Stimulated activated naive CD4-positive, alpha-beta T cell (primary cell): ENCODE measurements at places on chromosomes 11 and 22.

DNA sequence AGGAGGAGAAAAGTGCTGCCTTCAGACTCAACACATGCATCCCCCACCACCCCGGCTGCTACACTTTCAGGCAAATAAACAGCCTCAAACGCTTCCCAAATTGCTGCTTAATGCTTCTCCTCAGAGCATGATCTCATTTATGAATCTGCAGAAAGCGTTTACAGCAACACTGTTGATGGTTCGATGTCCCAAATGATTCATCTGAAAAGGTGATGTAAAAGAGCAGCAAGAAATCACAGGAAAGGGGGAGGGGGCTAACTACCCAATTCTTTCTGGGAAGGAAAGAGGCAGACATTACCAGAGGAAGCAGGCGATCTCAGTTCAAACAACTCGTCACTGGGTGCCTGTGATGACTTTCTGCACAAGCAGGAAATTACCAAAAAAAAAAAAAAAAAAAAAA lies 119.6 kb downstream of the TENM4 start:
- DNase-seq: no peak

DNA sequence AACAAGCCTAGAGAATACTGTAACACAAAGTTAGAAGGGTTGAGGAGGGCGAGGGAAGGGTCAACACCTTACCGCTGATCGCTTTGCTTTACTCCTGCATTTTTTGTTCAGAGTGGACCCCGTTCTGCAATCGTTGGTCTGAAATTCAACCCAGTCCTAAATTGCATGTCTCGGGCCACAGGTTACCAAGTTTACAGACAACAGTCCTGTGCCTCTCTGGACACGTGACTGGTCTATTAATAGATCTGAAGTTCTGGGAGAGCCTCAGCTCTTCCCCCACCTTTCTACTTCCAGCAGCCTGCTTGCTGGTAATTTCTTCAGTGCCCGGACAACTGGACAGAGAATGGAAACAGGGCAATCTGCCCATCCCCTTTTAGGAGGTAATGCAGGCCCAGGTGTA lies 74.2 kb downstream of the STIM1 start:
- no peak for DNase-seq

DNA sequence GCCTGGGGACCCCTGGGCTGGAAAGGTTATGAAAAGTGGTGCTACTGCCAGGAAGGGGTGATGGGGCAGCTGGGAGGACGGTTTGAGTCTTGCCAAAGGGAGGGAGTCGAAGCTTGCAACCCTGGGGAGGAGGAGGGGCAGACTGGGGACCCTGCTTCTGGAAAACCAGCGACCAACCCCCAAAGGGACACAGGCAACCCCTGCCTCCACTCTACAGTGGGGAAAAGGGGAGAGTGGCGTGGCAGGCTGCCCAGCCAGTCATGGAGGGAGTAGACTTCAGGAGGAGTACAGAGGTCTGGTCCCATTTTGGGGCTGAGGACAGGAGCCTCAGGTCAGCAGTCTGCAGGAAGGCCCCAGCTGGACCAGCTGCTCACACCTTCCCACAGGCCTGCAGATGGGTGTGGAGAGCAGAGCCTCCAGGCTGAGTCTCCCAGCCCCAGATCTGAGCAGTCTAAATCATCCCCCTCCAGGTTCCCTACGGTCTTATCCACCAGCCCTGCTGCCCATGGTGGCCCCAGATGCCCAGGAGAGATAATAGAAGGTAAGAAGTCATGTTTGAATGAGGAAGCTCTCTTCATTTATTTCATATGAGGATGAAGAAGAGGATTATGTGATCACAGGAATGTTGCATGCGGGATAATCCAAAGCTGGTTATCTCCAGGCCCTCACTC lies 3.3 kb downstream of the DDT start:
- DNase-seq: no peak

DNA sequence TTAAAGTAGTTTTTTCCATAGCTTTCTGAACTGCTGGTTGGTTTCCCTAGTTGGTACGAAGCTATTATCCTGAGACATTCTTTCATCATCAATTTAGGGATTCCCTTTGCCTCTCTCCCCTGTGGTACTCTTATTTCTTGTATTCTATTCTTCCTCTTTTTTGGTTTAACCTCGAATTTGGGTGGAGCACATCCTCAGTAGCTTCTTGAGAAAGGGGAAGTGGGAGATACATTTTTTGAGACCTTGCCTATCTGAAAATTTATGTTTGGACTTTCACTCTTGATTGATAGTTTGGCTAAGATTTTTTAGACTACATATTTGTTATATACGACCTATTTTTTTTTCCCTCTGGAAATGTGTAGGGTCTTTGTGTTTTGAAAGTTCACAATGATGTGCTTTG lies 121.7 kb upstream of the ZBED5 start:
- DNase-seq: no peak

DNA sequence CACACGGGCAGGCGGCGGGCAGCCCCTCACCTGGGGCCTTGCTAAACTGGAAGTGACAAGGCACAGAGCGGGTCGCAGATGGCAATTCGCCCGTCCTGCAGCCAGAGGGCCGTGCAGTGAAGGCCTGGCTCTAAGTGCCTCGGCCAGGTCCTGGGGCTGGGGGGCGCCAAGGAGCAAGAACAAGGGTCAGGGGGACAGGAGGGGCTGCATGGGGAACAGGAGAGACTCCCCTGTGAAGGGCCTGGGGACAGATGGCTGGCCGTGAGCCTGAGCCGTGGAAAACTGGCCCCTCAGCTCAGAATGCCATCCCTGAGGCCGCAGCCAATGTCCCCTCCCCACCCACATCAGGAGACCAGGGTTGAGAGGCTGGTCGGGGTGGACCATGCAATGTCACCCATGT lies 60.0 kb downstream of the RTL6 start:
- DNase-seq: no peak

- DNase-seq: no peak
These were observed 663 bp upstream of the LARGE2 start for GRCh38 chr11:45921561-45922424.

DNA sequence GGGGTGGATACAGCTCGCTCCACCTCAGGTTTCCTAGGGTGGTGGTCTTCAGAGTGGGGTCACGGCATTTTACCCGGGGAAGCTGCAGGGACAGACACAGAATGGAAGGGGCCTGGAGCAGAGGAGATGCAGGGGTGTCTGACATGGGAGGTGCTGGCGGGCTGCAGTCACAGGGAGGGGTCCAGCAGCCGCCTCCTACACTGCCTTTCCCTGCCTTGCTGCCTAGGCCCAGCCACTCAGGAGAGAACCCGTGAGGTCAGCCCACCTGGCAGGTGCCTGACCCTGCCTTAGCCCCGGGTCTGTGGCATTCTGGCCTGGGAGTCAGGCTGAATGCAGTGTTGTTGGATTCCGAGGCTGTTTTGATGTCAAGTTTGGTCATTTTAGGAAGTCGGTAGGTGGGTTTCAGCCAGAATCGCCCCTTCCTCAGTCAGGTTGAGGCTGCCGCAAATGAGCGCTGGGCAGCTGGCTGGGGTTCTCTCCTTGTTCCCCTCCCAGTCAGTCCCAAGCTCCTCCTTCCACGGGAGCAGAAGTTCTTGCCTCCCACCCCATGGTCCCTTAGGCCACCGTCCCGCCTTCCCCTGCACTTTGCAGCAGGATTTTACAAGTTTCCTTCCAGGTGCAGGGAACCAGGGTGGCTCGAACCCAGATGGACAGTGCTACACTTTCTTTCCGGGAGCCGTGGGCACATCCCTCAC lies 294.5 kb downstream of the TBC1D22A start:
- no peak for DNase-seq

DNA sequence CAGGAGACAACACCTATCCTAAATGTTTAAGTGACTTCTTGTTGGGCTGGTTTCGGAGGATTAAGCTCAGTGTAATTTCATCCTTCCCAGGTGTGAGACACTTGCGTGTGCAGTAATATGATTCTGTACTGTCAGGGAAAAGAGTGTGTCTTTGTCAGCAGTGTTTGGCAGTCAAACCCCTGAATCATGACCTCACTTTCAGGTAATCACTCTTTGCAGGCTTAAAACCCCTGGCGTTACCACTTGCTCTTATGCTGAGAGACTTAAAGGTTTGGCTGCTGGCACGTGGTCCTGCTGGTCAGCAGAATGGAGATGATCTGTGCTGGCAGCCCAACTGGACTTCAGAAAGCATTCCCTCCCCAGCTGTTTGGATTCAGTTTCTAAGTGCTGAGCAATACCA lies 56.1 kb downstream of the APIP start:
- DNase-seq: no peak

GRCh38 chr11:35274909-35275785 lies 136.2 kb downstream of the CD44 start:
- no peak for DNase-seq

DNA sequence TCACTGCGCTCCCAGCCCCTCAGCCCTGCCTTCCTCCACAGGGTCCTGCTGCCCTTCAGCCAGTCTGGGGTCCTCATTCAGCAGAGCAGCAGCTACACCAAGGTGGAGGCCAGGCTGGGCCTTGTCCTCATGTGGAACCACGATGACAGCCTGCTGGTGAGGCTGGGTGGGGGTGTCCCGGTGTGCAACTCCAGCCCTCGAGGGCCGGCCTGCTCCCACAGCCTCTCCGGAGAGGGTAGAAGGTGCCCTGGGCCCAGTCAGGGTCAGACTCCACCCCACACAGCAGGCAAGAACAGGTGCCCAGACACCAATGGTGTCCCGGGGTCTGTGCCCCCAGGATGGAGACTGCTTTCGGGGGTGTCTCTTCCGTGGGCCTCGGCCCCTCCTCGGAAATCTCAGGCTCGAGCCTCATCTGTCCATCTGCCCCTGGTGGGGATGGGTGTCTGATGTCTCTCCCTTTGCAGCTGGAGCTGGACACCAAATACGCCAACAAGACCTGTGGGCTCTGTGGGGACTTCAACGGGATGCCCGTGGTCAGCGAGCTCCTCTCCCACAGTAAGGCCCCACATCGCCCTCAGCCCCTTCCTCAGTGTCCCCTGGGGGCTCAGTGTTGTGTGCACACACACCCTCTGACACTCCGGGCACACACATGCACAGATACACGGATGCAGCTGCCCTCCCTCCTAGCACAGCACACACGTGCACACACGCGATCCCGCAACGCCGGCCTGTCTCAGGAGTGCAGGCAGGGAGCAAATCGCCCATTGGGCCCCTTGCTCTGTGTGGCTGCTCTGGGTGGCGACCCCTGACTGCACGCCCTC lies 4.9 kb downstream of the MUC5AC start:
- no peak for DNase-seq

DNA sequence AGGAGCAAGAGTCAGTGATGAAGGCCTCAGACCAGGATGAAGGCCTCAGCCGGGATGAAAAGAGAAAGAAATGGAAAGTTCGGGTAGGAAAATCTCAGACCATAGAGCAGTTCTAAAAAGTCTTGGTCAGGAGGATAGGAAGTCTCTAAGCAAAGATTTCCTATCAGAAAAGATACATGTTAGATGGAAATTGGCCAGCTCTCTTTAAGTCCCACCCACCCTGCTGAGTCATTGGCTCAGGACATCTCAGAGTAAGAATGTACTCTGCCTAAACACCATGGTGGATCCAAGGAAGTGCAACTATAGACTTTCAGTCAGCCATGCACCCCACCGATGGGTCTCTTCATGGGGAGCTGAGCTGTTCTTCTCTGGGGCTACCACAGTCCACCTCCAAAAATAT lies 4.4 kb downstream of the OR8B3 start:
- DNase-seq: no peak

DNA sequence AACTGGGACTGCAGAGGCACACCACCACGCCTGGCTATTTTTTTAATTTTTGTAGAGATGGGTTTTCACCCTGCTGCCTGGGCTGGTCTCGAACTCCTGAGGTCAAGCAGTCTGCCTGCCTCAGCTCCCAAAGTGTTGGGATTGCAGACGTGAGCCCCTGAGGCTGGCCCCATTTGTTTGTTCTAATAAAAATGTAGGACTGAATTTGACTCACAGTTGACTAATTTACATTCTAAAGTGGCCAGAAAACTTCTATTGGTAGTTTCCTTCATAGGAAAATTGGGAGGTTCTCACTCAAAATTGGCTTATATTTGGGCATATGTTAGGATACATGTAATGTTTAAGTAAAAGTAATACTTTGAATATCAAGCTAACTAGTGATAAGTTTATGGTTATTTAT lies 35.0 kb downstream of the PPFIA1 start:
- DNase-seq: no peak

DNA sequence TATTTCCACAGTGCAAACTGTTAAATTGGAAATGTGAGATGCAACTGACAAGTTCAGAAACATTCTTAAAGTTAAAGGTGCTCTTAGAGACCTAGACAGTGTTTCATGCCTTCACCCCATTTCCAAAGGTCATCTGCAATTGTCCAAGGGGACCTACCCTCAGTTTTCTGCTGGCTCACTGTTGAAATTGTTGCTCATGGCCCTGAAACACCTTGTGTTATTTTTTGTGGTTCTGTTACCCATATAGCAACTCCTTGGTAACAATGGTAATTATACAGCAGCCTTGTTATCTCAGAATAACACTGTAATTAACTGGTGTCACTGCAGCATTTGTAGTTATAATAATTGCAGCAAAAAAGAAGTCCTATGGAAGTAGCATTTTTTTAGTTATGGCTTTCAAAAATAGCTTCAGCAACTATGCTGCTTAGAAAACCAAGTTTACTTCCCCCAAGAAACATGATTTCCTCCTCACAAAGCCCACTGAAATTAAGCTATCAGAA lies 49.2 kb upstream of the CCDC34 start:
- no peak for DNase-seq

DNA sequence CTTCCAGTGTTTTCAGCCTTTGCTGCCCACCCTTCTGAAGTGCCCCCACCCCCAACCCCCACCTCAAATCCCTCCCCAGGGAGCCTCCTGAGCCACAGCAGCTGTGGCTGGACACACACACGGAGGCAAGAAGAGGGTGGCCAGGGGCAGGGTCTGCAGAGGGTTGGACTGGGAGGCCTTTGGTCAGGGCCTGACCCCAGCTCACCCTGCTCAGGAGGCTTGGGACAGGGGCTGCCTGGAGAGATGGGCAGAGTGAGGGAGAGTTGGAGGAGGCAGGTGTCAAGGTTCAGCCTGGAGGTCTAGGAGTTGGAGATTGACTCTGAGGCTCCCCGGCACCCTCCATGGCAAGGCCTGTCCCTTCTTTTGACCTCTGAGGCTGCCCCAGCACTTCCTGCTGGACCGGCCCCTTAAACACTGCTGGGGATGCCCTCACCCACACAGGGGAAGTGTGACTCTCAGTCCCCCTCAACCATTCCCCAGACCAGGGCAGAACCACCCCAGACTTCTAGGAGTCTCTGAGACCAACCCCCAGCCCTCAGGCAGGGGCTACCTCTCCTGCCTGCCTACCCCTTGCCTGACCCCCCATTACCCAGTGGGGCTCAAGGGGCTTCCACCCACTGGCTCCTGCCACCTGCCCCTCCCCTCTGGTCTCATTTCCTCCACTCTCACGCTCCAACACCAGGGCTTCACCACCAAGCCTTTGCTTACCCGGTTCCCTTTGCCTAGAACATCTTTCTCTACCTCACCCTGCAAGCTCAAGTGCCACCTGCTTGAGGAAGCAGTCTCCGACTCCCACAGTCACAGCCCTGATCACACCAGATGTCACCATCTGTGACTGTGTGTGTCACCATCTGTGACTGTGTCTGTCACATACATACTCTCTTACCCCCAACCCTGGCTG lies 8.6 kb downstream of the ARAP1 start:
- no peak for DNase-seq
